ENCODE measurements at places on chromosomes 11 and 22.

- DNase-seq = no peak
Observed at GRCh38 chr22:46043816-46044620, 67.1 kb upstream of the WNT7B start.

GRCh38 chr11:26985943-26986342, 8.0 kb upstream of the FIBIN start:
- DNase-seq = no peak

DNA sequence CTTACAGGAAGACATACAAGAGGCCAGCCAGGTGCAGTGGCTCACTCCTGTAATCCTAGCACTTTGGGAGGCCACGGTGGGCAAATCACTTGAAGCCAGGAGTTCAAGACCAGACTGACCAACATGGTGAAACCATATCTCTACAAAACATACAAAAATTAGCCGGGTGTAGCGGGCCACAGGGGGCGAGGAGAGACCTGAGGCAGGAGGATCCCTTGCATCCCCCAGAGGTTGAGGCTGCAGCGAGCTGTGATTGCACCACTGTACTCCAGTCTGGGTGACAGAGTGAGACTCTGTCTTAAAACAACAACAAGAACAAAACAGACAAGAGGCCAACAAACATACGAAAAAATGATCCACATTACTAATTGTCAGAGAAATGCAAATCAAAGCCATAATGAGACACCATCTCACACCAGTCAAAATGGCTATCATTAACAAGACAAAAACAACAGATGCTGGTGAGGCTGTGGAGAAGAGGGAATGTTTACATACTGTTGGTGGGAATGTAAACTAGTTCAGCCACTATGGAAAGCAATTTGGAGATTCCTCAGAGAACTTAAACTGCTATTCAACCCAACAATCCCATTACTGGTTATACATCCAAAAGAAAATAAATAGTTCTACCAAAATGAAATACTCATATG, 498.8 kb upstream of the ARHGAP42 start:
- no peak for DNase-seq

DNA sequence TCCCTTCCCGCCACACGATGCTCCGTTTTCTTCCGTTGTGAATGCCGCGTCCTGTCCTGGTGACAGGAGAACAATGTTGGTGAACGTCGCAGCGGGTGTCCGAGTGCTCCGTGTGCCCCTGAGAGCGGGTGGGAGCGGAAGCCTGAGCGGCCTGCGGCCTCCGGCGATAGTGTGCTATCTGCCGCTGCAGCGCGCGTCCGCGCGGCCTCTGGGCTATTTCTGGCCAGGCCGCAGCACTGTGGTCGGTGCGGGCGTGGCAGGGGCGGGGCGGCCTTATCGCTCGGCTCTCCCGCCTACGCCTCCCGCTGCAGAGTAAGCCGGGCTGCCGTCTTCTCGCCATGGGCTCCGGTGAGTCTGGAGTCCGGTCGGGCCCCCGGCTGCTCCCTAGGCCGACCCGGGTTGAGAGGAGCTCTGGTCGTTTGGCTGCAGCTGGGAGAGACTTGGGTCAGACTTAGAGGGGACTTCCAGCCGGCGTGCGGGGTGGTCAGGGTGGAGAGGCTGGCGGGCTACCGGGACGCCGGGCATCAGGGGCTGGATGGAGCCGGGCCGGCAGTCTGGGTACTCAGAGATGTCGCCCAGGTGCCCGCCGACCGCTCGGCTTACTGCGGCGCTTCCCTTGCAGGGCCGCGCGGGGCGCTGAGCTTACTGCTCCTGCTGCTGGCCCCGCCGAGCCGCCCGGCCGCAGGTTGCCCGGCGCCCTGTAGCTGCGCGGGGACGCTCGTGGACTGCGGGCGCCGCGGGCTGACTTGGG, at the start of gene GP1BB:
TSS of gene GP1BB (plus strand) at position 308 of the 751 bp plus-strand sequence. CDS start at position 339, 31 bp downstream.
- no peak for DNase-seq

GRCh38 chr22:44807915-44808690, 55.7 kb downstream of the ARHGAP8 start:
- no peak for DNase-seq

GRCh38 chr11:2091786-2092463, 47.3 kb downstream of the IGF2 start:
- no peak for DNase-seq

DNA sequence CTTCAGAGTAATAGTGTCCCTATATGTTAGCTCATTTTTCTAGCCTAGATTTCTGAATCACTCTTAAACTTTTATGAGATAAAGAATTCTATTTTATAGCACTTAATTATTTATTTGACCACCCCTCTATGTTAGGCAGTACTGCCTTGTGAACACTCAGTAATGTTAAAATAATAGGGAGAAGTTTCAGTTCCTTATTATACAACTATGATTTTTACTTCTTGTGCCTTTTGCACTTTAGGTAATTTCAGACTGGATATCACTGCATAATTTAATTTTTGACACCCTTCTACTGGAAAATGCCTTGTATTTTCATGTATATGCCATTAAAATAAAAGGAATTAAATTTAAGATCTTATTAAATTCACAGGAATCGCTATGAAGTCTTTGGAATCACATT, 3.1 kb downstream of the BCO2 start:
- no peak for DNase-seq

DNA sequence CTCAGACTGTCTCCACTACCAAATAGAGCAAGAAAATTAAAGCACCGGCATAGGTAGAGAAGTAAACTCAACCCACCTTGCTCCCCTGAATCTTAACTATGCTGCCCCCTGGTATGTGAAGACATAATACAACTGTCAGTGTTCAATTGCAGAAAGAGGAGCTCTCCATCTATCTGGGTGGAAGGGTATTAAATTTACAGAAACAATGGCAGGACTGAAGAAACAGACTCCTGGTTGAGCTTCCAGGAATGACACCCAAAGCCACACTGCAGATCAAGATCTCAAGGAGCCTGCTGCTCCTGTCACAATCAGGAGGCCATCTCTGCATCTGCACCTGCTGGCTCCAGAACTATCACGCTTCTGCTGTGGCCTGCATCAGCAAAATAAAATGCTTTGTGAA, 132.1 kb upstream of the BMAL1 start:
- DNase-seq = no peak

GRCh38 chr22:28282405-28283067, 363.5 kb upstream of the PITPNB start:
- no peak for DNase-seq

GRCh38 chr22:31943978-31944699, at the start of gene YWHAH:
YWHAH (plus strand) TSS chr22:31944535; CDS start chr22:31944734, 199 bp downstream.
- peak; percentile 77 for DNase-seq

GRCh38 chr11:3245071-3245470, 12.9 kb upstream of the MRGPRE start:
- DNase-seq = no peak

DNA sequence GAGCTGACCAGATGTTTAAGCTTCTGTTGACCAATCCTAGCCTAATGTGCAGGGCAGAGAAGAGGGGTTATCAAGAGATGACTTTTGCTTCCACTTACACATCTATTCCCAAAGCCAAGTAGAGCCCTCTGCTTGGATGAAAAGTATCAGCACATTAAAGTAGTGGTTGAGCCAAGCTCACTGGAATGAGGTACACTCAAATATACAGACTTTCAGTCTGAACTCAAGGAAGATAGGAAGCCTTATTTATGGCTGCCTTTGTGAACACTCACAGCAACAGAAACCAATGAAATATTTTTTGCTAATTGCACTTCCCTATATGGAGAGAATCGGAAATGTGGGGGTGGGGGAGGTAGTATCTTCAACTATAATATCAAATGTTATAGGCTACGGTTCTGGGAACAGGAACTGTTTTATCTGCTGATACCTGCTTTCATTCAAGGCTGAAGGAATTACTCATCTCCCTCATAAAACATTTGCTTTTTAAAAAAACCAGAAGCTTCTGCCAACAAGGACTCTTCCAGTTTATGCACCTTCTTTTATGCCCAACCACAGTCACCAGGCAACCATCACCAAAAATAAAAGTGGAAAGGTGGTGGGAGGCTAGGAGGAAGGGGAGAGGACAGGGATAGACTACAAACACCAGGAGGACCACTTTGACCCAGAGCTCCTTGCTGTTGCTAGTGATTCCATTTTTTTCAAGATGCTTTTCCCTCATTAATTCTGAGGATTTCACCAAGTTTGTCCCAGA, 91.2 kb downstream of the CLPB start:
- no peak for DNase-seq

DNA sequence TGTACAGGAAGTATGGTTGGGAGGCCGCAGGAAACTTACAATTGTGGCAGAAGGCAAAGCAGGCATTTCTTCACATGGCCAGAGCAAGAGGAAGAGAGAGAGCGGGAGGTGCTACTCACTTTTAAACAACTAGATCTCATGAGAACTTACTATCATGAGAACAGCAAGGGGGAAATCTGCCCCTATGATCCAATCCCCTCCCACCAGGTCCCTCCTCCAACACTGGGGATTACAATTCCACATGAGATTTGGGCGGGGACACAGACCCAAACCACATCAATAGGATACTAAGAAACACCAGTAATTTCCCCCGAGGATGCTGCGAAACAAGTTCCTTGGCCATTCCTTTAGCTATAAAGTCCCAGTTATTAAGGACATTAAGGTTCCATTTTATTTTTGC, 94.1 kb upstream of the SC5D start:
- no peak for DNase-seq

DNA sequence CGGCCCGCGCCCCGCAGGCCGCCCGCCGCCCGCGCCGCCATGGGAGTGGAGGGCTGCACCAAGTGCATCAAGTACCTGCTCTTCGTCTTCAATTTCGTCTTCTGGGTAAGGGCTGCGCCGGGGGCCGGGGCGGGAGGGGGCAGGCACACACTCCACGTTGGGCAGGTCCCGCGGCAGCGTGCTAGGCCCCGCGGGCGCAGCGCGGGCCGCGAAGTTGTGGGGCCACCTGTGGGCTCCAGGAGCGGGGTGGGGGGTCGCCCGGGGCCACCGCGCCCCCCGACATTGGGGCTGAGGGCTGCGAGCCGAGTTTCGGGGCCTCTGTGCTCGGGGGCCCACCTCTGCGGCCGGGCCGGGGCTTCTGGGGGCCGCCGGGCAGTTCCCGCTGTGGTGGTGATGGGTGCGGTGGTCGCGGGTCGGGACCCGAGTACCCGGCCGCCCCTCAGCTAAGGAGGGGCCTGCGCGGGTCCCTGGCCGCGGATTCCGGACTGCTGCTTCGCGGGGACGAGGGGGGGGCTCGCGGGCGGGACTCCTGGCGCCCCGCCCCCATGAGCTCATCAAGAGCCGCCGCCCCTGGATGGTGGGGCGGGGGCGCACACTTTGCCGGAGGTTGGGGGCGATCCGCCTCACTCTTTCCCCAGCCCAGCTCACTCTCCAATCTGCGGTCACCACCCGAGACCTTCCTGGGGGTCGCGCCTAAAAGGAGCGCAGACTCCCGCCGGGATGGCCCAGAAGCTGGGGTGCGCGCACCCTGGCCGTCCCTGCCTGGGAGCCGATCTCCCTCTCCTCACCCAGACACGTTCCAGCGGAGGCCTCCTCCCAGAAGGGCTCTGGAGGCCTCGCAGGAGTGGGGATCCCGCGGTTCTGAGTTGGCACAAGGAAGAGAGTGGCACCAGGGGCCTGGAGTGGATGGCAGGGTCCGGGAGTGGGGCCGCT, 667 bp downstream of the CD81 start:
- DNase-seq = peak; percentile 57

DNA sequence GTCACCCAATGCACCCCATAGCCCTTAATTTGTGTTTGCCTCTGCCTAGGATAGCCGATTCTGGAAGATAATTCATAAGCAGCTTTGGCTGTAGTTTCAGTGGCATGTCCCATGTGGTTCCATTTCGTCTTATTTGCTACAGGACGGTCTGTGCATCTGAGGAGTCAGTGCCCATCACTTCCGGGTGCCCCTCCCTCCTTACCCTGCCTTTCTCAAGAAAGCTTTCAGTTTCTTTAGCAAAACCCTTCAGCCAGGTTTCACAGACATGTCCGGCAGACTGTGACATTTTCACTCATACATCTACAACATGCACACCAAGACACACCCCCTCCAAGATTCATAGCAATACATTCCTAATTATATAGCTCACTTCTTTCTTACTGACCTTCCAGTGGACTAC, 14.3 kb downstream of the TP53AIP1 start:
- DNase-seq = no peak

GRCh38 chr11:67372993-67373647, at the start of gene CLCF1:
CLCF1 (minus strand) TSS chr11:67373598; CDS start chr11:67373539, 59 bp downstream.
- DNase-seq = no peak

DNA sequence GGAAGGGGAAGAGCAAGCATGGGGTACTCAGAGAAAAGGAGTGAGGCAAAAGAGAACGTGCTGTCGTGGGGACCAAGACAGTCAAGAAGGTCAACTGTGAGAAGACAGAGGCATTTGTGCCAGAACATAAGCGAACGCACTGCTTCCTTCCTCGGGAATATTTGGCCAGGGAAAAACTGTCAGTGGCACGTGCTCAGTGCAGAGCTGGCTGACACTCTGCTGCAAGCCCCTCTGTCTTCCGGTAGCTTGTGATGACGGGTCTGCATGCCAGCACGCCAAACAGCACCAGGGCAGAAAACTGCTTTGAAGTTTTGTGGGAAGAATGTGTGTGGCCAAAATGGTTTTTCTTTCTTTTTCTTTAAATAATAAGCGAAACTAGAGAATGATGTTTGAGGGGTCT, 60.6 kb downstream of the SMCO4 start:
- no peak for DNase-seq

DNA sequence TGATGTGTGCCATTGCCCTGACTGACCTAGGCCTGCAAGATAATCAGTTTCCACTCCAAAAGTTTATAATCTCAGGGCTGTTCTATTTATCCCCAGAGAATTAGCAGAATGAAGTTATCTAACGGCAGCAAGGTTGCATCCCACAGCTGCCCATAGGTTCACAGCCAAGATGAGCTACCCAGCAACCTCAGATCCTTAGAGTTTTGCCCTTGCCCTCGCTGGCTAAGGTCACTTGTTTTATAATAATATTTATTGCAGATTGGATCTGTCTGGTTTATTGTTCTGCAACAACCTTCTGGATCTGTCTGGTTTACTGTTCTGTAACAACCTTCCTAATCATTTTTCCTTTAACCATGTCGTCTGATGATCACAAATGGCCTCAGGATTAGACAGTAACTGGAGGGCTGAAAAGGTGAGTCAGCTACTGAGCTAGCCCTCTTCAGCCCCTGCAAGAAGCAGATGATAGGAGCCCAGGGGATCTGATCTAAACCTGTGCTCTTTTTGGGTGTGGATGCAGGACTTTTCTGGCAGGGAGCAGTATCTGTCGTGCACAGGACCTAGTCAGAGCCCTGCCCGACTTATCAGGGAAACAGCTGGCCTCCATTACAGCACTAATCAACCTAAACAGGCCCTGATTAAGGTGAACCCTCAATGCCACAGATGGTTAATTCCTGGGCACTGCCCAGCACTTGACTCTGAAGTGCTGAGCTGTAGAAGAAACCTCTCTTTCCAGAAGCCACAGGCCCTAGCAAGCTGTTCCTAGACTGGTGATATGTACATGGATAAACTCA, 642.9 kb upstream of the KIRREL3 start:
- no peak for DNase-seq

- DNase-seq = no peak
Observed at GRCh38 chr11:1843796-1844195, 5.0 kb downstream of the TNNI2 start.

- DNase-seq = no peak
Observed at GRCh38 chr11:126098204-126098769, 35.6 kb upstream of the CDON start.

Data from stimulated activated CD4-positive, alpha-beta T cell treated with anti-CD3 and anti-CD28 coated beads, TNF-alpha, amount 100 ng/mL, for 4 hours (primary cell).